ENCODE measurements at places on chromosomes 6 and 20. TPM values are rescaled to one million over a fixed set of nuclear protein-coding genes. Genes with fewer than 3 reads are reported as not detected.

DNA sequence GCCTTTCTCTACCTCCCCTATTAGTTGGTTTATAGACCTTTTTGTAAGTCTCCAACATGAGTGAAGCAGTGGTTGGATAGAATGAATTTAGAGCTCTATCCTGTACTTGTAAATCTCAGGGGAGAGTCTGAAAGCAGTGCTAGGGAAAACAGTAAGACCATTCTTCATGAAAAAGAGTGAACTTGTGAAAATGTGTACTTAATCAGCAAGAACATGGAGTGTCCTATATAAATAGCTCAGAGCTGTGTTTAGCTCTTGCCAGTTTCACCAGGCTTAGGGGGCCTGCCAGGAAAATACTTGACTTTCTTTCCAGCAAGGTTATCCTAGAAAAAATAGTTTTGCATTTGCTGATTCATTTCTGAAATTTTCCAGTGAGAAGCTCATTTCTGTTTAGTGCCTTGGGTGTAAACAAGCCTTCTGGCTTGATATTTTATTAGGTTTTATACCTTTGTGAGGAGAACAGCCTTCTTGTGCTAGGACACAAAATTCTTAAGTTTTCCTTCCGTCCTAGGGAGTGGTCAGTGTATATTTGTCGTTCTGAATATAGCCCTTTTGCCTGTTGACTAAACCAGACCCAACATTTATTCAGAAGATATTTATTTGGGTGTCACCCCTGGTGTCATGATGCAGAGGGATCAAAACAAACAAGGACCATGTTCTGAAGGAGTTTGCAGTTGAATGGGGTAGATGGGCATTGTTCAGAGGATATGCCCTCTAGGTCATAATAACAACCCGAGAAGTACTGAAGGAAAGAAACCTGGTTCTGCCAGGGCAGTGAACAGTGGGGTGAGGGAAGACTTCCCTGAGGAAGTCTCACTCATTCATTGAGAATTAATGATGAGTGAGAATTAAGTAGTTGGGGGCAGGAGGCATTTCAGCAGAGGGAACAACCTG, 7.6 kb downstream of the ARFGEF2 start:
- no peak overlapping the region for H3K27ac ChIP-seq
- peaks cover 12% of the 10 kb centered on the region for H3K4me1 ChIP-seq
- no peaks in the 10 kb centered on the region for H3K27me3 ChIP-seq
- H3K36me3 ChIP-seq: no peaks in the 10 kb centered on the region
- DNase-seq: no peak
- H3K4me3 ChIP-seq: no peak overlapping the region

DNA sequence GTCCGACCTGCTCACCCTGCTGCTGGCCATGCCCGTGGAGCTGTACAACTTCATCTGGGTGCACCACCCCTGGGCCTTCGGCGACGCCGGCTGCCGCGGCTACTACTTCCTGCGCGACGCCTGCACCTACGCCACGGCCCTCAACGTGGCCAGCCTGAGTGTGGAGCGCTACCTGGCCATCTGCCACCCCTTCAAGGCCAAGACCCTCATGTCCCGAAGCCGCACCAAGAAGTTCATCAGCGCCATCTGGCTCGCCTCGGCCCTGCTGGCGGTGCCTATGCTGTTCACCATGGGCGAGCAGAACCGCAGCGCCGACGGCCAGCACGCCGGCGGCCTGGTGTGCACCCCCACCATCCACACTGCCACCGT, 885 bp downstream of the NTSR1 start:
- no peak overlapping the region for H3K27ac ChIP-seq
- H3K4me1 ChIP-seq: peaks cover 14% of the 10 kb centered on the region
- no peaks in the 10 kb centered on the region for H3K36me3 ChIP-seq
- DNase-seq: no peak
- peaks cover 10% of the 10 kb centered on the region for H3K27me3 ChIP-seq

DNA sequence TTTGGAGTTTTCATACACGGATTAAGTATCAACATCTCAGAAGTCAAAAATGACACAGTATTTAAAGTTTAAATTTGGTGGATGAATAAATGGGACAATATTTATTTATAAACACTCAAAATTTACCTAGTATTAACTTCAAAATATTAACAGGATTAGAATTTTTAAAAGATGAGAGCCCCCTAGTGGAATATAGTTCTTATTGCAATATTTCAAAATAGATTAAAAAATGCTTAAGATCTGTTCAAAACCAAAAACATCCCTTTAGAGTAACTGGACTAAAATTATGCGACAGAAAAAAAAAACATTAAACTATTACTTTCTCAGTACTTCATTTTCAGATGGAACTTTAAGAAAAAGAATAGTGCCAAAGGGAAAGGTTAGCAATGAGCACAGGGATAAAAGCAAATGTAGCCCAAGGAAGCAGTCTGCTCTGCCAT, 56.6 kb downstream of the SNX14 start:
- H3K27ac ChIP-seq: no peak overlapping the region
- H3K27me3 ChIP-seq: no peaks in the 10 kb centered on the region
- DNase-seq: no peak
- no peak overlapping the region for H3K4me3 ChIP-seq

- H3K4me1 ChIP-seq: no peaks in the 10 kb centered on the region
- no peak overlapping the region for H3K4me3 ChIP-seq
- no peak for DNase-seq
These were observed 584.7 kb downstream of the RFPL4B start for GRCh38 chr6:112931832-112932231.

DNA sequence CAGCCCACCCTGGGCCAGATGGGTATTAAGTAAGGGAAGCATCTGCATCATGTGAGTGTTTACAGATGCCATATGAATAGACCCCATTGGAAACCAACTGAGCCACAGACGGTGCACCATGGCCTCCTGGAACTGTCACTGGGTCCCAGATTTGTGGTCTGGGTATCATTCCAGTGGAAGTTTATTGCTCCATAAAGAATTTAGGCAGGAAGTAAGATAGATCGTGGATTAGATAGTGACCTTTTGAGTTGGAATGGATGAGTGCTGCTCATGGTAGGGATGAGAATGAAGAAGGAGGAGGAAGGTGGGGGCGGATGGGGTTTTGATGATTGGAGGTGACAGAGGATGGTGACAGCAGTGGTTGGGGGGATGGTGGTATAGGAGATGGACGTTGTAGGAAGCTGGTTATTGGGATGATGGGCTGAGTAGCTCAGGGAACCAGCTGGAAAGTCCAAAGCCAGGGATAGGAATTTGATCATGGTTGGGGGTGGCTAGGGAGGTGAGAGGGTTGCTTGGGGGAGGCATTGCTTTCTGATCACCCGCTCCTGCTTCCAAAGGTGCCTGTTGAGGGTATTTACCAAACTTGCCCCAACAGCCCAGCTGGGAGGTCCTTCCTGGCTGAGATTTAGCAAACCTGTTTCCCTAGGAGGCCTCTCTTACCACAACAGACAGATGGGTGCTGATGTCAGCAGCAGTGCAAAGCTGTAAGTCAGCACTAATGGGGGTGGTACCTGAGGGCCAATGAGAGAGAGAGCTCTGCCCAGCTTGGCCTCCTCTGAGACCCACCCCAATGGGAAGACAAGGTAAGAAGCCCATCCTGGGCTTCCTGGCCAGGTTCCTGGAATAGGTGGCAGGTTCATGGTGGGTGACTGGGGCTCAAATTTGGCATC, 78.0 kb downstream of the VEGFA start:
- DNase-seq: no peak
- H3K36me3 ChIP-seq: no peaks in the 10 kb centered on the region
- no peak overlapping the region for H3K4me3 ChIP-seq
- peaks cover 2% of the 10 kb centered on the region for H3K27me3 ChIP-seq
- no peak overlapping the region for H3K27ac ChIP-seq
- H3K4me1 ChIP-seq: no peaks in the 10 kb centered on the region

DNA sequence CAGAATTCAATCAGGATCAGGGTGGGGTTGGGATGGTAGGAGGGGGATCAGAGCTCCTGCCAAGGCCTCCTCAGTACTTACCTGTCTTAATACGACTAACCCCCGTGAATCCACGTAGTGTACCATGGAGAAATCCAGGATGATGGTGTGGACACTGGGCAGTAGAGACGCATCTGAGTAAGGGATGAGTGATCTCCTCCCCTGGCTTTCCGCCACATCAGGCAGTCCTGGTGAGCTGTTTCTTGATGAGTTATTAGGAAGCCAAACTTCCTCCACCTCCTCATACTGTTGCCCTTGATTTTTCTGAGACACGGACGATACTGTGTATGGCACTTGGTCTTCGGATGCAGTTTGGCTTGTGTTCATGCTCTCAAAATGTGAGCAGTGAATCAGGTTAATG, 34.2 kb upstream of the SRPK1 start:
- no peak overlapping the region for H3K4me3 ChIP-seq
- H3K36me3 ChIP-seq: no peaks in the 10 kb centered on the region
- H3K27me3 ChIP-seq: peaks cover 3% of the 10 kb centered on the region
- DNase-seq: no peak

DNA sequence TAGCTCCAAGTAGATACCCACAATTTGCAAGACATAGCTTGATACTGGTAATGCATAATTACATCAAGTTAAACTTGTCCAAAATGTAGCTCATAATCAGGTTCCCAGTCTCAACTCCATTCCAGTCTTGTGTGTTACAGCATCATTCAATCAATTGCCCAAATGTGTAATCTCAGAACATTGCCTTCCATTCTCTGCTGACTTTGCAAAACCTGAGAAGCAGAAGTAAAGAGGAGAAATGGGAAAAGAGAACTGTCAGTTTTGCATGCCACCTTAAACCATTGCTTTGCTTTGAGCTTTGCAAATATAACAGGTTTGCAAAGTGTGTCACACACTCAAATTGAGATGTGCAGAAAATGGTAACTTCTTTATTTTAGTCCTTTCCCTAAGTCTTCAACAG, 40.3 kb upstream of the CNKSR3 start:
- no peaks in the 10 kb centered on the region for H3K27me3 ChIP-seq
- no peak for DNase-seq
- no peak overlapping the region for H3K4me3 ChIP-seq
- H3K4me1 ChIP-seq: no peaks in the 10 kb centered on the region

- DNase-seq: no peak
- peak overlapping the region; percentile 75 for H3K4me3 ChIP-seq
- peak overlapping the region; percentile 5 for H3K27ac ChIP-seq
- H3K36me3 ChIP-seq: no peaks in the 10 kb centered on the region
- H3K27me3 ChIP-seq: no peaks in the 10 kb centered on the region
These were observed 23.8 kb downstream of the UST start for GRCh38 chr6:148770408-148771211.

- peaks cover 30% of the 10 kb centered on the region for H3K27me3 ChIP-seq
- H3K4me3 ChIP-seq: no peak overlapping the region
- no peaks in the 10 kb centered on the region for H3K36me3 ChIP-seq
These were observed 306 bp downstream of the EBF4 start for GRCh38 chr20:2692886-2693285.

DNA sequence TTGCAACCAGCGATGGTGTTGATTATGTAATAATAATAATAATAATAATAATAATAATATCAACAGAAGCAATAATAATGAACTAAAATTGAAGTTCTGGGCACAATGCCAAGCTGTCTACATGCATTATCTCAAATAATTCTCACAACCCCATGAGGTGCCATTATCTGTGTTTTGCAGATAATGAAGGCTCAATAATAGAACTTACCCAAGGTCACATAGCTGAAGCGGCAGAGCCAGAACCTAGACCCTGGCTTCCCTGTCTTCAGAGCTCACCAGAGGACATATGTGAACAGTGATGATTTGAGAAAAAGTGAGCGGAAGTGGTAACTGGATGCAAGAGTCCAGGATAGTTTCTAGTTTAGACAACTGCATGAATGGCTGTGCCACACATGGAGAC, 91.0 kb downstream of the HIVEP1 start:
- H3K4me3 ChIP-seq: no peak overlapping the region
- DNase-seq: no peak
- H3K36me3 ChIP-seq: peaks cover 8% of the 10 kb centered on the region
- H3K27ac ChIP-seq: no peak overlapping the region
- H3K4me1 ChIP-seq: peaks cover 37% of the 10 kb centered on the region
- H3K27me3 ChIP-seq: no peaks in the 10 kb centered on the region

DNA sequence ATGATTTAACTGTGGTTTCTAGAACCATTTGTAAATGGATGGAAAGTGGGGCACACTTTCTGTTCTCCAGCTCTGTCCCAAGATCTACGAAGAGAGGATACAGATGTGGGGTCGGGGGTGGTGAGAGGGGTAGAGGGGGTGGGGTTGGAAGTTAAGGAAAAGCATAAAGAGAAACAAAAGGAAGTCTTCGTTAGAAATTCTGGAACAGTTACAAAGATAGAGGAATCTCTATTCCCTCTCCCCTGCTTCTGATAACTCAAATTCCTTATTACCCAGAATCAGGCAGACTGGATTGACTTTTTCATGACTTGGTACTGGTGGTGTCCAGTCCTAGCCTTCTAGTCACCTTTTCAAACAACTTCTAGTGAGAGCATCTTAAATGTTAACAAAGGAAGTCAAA, 4.9 kb downstream of the GCM1 start:
- no peak overlapping the region for H3K27ac ChIP-seq
- DNase-seq: no peak
- H3K27me3 ChIP-seq: peaks cover 3% of the 10 kb centered on the region

GRCh38 chr20:47663354-47664067, 121.8 kb downstream of the SULF2 start:
- DNase-seq: peak; percentile 74
- H3K36me3 ChIP-seq: no peaks in the 10 kb centered on the region
- H3K27ac ChIP-seq: peak overlapping the region; percentile 28
- no peak overlapping the region for H3K4me3 ChIP-seq
- no peaks in the 10 kb centered on the region for H3K4me1 ChIP-seq

- H3K27ac ChIP-seq: no peak overlapping the region
- no peak overlapping the region for H3K4me3 ChIP-seq
- no peaks in the 10 kb centered on the region for H3K4me1 ChIP-seq
- H3K36me3 ChIP-seq: no peaks in the 10 kb centered on the region
- no peak for DNase-seq
These were observed 47.5 kb downstream of the OR2B6 start for GRCh38 chr6:28004350-28005151.

- no peak for DNase-seq
- no peaks in the 10 kb centered on the region for H3K36me3 ChIP-seq
- no peak overlapping the region for H3K27ac ChIP-seq
- H3K4me1 ChIP-seq: peaks cover 11% of the 10 kb centered on the region
These were observed 70.0 kb upstream of the TIAM2 start for GRCh38 chr6:154925130-154925529.

GRCh38 chr6:1945235-1945832, 300.1 kb downstream of the GMDS start:
- H3K4me3 ChIP-seq: no peak overlapping the region
- no peaks in the 10 kb centered on the region for H3K27me3 ChIP-seq
- H3K36me3 ChIP-seq: peaks cover 31% of the 10 kb centered on the region
- no peak overlapping the region for H3K27ac ChIP-seq
- no peaks in the 10 kb centered on the region for H3K4me1 ChIP-seq

- H3K27me3 ChIP-seq: peaks cover 20% of the 10 kb centered on the region
- H3K4me3 ChIP-seq: peak overlapping the region; percentile 6
- H3K36me3 ChIP-seq: peaks cover 3% of the 10 kb centered on the region
- H3K27ac ChIP-seq: no peak overlapping the region
- H3K4me1 ChIP-seq: peaks cover 83% of the 10 kb centered on the region
- DNase-seq: peak; percentile 20
These were observed 40.6 kb downstream of the TOX2 start for GRCh38 chr20:43955062-43955749.

- no peaks in the 10 kb centered on the region for H3K4me1 ChIP-seq
- H3K27ac ChIP-seq: no peak overlapping the region
- DNase-seq: no peak
- H3K27me3 ChIP-seq: no peaks in the 10 kb centered on the region
- H3K4me3 ChIP-seq: no peak overlapping the region
These were observed 652.3 kb downstream of the EPHA7 start for GRCh38 chr6:92767101-92767500.

The CLPSL1 gene
- total RNA-seq: not detected

The UST gene
- 0.47 TPM for total RNA-seq

The ZNF341 gene
- 5.2 TPM for total RNA-seq

The SLC2A10 gene
- total RNA-seq: 0.83 TPM

The ZC3H12D gene
- total RNA-seq: 63.5 TPM

The NCOA5 gene
- total RNA-seq: 43.9 TPM

The C2 gene
- total RNA-seq: 4.3 TPM

The TRIM15 gene
- not detected for total RNA-seq

The PAX1 gene
- total RNA-seq: not detected

The EYA4 gene
- not detected for total RNA-seq

The SSTR4 gene
- total RNA-seq: not detected

The TNNC2 gene
- total RNA-seq: 0.58 TPM
